LHCN-M2 (cell line): ENCODE measurements at places on chromosomes 6 and 20.
A peak's percentile ranks its signal among the peaks of the same experiment; 100 is the strongest.

DNA sequence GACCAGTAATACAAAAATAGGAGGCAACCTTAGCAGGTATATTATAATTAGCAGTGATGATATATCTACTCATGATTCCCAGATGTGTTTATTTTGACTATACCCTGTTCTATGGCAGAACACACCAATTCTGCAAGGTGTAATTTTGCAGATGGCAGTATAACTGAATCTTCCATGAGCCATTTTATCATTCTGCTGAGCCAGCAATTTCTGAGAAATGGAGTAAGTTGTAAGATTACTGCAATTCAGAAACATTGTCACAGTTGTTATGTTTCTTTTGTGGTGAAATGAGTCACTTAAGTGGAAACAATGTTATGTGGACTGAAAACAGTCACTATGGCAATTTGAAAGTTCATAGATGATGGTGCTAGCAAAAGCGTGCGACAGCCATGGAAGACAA, 63.7 kb upstream of the RIMS1 start:
- DNase-seq: peak; percentile 48

DNA sequence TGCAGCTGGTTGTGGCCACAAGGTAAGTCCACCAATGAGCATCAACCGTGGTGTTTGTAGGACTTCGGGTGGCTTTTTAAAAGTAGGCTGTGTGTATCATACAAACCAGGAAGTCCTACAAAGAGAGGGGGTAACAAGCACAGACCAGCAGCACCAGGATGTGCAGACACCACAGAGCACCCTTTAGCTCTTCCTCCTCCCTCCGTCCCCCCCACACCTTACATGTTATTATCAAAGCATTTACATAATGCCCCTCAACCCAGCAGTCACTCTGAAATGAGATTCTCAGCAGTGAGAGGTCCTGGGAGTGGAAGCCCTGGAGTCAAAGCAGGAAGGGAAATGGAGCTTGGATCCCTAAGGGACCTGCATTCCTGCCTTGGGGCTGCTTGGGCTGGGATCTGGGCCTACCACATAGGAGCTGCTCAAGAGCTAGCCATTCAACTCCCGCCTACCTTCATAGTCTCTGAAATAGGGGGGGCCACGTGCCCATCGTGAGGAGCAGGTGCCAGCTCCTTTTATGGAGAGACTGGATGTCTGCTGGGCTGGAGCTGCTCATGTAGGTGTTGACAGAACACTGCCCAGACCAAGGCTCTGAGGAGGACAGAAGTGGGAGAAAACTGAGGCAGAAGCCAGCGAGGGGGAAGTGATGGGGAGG, 90.6 kb downstream of the PSMB1 start:
- DNase-seq: no peak

DNA sequence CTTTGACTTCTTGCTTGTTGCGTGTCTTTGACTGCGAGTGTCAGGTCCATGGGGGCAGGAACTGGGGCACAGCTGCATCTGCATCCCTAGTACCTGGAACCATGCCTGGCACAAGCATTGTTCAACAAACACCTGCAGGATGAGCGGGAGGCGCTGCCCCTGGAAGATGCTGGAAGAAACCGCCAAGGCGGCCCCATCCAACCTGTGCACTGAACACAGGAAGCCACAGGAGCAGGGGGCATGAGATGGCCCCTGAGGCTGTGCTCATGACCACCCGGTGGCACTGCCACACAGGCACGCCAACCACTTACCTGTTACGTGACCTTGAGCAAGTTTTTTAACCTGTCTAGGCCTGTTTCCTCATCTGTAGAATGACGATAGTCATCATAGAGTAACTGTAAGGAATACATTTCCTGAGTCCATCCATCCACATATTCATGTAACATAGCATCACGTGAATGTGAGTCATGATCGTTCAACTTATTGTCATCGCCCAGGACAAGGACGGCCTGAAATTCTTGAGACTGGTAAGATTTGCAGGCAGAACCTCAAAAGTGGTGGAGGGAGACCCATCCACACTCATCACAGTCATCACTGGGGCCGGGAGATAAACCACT, 374.2 kb downstream of the PREX1 start:
- DNase-seq: no peak

- DNase-seq: no peak
Observed at GRCh38 chr20:35502352-35502751, 27.1 kb downstream of the C20orf173 start.

DNA sequence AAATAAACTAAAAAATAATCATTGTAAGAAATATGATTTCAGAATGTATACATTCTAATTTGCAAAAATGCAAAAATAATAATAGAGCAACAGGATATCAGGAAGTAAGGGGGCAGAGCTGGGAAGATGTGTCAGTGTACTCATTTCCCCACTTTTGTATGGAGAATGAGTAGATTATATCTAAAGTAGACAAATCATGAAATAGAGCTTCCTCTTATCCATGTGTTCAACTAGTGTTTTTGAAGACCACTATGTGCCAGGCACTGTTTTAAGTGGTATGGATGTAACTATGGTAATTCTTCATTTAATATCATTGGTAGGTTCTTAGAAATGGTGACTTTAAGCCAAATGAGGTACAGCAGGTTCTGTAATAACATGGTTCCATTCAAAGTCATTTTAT, 17.0 kb upstream of the BMP2 start:
- no peak for DNase-seq

DNA sequence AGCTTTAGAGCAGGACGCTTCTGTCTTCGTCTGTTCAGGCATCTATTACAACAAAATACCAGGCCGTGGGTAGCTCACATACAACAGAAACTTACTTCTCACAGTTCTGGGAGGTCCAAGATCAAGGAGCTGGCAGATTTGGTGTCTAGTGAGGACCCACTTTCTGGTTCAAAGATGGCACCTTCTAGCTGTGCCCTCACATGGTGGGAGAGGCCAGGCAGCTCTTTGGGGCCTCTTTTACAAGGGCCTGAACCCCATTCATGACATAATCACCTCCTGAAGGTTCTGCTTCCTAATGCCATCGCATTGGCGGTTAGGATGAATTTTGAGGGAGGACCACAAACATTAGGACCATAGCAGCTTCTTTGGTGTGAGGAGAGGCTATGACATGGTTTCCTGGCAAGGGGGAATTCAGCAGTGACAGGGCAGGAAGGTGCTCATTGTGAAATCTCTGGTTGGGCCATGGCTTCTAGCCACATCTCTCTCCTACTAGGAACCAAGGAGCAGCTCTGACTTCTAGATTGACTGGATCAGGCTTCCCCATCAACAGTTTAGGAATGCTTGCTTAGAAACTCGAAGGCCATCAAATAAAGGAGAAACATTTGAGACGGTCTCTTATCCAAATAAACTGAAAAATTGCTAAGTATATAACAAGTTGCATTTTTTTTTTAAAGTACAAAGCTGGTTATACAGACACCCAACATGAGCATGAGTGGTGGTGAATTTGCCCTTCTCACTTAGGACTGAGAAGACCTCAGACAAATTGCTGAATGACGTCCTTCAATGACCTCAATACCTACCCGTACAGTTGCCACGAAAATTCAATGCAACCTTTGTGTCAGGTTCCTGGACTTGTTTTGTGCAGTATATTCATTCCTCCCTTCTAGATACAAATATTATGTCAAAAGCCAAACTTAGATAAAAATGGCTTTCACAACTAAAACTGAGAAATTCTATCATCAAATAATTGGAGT, 140.7 kb downstream of the ZDHHC14 start:
- no peak for DNase-seq

DNA sequence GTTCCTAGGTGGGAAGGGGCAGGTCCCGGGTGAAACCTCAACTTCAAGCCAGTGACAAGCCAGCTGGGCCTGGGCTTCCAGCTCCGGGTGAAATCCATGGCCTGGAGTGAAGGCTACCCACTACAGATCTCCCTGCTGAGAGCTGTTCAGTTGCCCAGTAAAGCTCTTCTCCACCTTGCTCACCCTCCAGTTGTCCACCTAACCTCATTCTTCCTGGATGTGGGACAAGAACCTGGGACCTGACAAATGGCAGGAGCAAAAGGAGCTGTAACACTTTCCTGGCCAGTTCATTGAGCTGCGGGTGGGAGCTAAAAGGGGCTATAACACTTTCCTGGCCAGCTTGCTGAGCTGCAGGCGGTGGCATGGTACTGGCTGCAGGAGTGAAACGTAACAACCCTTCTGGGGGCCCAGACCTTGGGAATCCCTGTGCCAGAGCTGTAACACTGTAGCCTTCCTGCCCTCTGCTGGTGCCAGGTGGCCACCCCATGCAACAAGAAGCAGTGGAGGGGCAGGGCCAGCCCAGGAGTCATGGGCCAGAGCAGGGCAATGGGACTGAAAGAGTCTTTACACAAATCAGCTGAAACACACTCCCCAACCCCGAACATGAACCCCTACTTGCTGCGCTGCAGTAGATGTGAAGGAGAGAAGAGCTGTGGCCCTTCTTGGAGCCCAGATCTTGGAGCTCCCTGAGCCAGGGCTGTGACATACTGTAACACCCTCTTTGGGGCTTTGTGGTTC, 3.6 kb upstream of the HINT3 start:
- peak; percentile 14 for DNase-seq

DNA sequence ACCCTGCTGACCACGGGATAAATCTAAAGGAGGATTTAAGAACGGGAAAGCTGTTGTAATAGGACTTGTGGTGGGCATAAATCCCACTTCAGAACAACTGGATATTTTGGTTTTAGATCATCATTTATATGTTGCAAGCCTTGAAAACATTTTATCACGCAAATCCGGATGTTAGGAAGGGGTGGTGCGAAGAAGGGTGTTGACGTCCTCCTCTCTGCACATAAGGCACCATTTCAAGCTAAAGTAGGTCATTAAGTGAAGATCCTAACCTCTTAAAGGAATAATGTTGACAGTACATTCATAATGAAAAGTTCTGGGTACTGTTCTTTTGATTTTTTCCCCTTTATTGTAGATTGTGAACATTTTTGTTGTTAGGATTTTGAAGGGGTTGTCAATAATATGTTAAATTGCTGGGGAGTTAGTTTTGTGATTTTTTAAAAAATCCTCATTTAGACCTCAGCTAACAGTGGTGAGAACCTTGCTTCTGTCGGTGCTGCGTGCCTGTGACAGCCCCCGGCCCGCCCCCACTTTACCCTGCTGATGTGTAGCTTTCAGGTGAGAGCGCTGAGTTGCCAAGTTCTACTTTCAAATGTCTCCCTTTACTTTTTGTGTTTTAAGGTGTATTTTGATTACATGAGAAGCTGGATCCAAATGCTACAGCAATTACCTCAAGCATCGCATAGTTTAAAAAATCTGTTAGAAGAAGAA, 88.8 kb downstream of the MAP3K4 start:
- DNase-seq: no peak

- no peak for DNase-seq
Observed at GRCh38 chr6:165671222-165671768, 8.3 kb upstream of the PDE10A start.

DNA sequence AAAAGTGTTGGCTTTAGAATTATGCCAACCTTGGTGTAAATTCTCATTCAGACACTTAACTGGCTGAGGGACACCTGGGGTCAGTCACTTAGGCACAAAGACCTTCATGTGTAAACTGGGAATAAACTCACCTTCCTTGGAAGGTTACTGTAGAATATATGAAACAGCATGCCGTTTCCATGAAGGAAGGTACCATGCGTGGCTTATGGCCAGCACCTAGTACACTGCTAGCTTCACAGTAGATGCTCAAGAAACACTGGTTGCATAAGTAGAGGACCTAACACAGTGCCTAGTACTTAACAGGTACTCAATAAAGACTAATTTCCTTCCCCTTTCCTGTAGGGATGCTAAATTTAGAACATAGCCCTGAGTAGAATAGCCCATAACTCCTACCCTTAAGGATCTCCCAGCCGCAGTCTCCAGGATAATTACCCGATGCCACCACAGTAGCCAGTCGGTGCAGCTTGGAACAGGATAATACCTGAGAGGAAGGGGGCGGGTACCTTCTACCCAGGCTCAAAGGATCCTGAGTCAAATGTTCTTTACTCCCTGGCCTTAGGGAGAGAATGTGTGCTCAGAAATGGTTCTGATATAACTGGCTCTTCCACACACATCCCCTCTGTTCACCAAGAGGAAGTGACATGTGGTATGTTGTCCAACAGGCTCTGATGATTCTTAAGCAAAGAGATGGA, 3.6 kb downstream of the BCL2L1 start:
- no peak for DNase-seq

DNA sequence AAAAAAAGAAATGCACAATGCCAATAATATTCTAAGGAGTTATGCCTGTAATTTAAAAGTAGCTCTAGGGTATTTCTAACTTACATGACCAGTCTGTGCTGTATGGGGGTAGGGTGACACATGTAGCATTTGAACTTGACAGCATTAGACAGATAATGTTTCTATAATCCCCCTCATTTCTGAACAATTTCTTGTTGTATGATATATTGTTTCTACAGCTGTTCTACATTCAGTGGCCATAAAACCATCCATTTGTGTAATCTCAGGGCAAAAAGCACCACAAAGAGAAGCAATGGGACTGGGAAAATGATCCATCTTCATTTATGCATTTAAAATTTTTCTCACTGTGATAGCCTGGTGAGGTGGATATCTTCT, 767.8 kb downstream of the TFAP2A start:
- peak; percentile 74 for DNase-seq

DNA sequence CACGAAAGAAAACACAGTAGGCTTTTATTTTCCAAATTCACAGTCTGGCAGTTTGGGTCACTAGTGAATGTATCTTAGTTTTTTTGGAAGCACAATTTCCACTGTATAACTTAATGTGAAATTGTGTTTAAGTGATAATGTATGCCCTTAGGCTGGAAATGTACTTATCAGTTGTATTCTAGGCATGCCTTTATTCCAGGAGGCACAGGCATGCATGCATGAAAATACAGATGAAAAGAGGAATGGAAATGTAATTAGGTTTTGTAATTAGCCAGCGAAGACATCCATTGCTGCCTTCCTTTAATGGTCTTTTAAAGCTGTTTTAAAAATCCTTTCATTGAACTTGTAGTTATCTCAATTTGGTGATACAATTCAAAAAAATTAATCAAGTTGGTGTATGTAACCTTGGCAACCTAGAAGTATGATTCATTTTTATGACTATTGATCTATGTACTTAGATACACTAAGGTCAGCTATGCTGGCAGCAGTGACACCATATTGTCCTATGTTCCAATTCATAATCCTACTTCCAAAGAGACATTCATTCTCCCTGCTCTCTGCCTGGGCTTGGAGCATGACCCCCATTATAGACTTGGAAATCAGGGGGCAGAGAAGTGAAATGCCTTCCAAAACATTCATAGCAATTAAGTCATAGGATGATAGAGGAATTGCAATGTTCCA, 73.1 kb downstream of the SNAP25 start:
- no peak for DNase-seq

DNA sequence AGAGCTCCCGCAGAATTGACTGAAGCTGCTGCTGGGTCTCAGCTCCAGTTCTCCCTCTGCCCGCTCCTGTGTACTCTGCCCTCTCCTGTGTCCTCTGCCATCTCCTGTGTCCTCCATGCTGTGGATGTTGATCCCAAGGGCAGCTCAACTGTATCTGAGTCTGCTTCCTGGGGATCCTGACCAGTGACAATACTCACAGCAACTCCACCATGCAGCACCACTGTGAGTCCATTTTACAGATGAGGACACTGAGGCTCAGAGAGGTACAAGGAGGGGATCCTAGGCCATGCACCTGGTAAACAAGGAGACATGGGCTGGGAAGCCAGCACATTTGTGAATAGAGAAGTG, 8.6 kb downstream of the TP53RK start:
- no peak for DNase-seq
